ENCODE measurements at places on chromosomes 12 and 14. TPM values are rescaled to one million over a fixed set of nuclear protein-coding genes. Genes with fewer than 3 reads are reported as not detected.

The RIC8B gene
- 11.5 TPM for total RNA-seq

The UNG gene
- 24.7 TPM for total RNA-seq

The RTL1 gene
- total RNA-seq = not detected

The SPTB gene
- under 0.01 TPM for total RNA-seq

The ERO1A gene
- total RNA-seq = 29.6 TPM

The FIGNL2 gene
- total RNA-seq = 0.19 TPM

The NFATC4 gene
- total RNA-seq = 25.8 TPM

The PRDM4 gene
- 19.0 TPM for total RNA-seq

The IFNG-AS1 gene
- total RNA-seq = not detected

The OR6C2 gene
- total RNA-seq = not detected

The REM2 gene
- 0.09 TPM for total RNA-seq

The OAS1 gene
- total RNA-seq = 4.9 TPM

The ACSS3 gene
- 0.19 TPM for total RNA-seq

The TMEM179 gene
- not detected for total RNA-seq

The MFAP5 gene
- total RNA-seq = under 0.01 TPM

All from endothelial cell of coronary artery (primary cell).